ENCODE measurements at places on chromosomes 13 and 19.

DNA sequence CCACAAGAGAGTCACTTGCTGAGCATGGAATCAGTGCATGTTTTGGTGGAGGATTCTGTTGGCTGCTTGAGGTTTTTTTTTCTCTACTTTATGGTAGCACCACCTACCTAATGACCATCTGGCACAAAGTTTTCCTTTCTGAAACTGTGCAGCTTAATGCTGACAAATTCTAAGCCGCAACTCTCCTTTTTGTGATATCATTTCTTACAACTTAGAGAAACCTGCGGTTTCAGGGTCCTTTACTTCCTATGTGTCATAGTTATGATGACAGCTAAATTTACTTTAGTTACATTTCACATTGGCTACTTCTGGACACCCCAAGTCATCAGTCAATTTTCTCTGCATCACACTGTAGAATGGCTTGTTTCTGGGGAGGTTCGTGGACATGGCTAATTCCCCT is 115.4 kb upstream of the TMTC4 start:
- no peak for DNase-seq

DNA sequence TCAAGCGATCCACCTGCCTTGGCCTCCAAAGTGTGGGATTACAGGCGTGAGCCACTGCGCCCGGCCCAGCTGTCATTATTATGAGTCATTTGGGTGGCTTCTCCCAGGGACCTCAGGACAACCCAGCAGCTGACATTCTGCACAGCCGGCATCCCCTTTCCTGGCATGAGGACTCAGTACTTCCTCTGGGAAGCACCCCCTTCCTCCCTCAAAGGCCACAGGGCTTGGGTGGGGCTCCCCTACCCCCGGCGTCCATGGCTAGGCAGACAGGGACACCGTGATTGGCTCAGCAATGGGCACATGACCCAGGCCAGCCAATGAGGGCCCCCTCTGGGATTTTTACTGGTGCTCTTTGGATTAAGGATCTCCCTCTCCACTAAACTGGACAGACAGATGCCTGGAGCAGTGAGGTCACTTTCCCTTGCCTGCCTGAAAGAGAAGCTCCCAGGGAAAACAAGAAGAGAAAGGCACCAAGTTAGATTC is 6.0 kb downstream of the KANK2 start:
- peak; percentile 76 for DNase-seq

DNA sequence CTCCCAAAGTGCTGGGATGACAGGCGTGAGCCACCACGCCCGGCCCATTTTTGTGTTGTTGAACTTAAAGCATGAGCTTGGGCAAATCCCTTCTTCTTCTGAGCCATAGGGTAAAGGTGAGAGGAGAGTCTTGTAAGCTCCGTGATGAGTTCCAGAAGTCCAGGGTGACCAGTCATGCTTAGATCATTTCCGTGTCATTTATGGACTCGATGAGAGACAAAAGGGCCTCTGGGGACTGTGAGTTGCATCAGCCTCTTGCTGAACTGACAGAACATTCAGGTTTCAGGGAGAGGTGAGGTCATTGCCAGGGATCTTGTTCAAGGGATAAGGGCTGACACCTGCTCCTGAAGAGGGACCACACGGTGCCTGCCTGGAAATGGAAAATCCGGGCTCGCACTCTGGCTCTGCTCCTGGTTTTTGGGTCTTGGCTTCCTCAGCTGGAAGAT is 53.6 kb downstream of the GADD45B start:
- peak; percentile 92 for DNase-seq

GRCh38 chr13:41900918-41901317 is 60.0 kb downstream of the VWA8 start:
- DNase-seq = no peak

DNA sequence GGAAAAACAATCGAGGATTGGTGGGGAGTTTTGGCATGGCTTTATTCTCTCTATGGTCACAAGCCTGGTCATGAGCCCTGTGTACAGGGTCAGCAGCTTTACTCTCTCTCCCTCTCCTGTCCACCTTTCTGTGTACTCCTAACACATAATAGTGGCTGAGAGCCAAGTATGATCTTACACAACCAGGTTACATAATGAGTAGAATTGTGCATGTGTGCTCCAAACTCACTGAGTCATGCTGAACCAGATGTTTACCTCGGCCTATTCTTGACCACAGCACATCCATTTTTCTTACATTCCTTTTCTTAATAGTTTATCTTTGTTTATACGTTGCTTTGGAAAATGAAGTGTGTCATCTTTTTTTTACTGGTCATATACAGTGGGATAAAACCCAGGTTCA is 53.1 kb downstream of the ZNF254 start:
- peak; percentile 43 for DNase-seq

- DNase-seq = no peak
Observed at GRCh38 chr19:47615230-47615629, 6.3 kb downstream of the BICRA start.

DNA sequence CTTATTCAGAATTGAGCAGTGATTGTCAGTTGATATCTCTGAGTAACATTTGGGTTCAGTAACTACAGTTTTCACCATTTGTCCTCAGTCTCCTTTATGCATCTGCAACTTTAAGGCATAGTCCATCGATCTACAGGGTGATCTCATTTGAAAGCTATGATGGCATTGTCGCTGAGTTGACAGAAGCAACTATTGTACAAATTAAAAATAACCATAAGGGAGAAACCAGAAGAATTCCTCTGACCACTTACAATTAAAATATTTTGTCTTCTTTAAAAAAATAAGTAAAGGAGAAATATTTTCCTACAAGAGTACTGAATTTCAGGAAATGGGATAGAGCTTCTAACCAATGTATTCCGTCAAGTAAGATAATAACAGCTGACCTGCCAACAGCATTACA is 30.6 kb downstream of the RAP2A start:
- no peak for DNase-seq

DNA sequence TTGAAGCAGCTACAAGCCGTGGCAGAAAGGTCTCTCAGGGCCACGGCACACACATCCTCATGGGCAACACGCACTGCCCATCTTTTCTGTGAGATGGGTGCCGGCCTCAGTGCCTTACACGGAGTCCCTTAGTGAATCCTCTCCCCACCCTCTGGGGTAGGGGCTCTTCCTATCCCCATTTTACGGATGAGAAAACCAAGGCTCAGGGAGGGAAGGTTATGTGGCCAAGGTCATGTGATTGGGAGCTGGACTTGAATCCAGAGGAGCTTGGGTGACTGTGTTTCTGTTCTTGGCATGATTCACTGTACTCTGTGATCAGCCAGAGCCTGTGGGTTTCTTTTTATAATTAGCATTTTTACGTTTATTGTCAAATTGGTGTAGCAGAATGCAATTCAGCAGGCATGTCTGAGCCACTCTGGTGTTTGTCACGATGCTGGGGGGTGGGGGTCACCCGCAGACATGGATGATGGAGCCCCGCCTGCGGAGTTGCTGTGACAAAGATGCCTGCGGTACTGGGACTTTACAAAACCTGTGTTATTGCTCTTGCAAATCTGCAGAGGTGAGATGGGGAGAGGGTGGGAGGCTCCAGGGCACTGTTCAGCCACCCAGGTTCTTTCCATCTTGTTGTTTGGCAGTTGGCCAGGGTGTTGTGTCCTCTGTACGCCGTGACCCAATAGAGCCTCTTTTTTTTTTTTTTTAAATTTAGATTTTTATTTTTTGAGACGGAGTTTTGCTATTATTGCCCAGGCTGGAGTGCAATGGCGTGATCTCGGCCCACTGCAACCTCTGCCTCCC is 4.5 kb downstream of the SCN1B start:
- DNase-seq = no peak

DNA sequence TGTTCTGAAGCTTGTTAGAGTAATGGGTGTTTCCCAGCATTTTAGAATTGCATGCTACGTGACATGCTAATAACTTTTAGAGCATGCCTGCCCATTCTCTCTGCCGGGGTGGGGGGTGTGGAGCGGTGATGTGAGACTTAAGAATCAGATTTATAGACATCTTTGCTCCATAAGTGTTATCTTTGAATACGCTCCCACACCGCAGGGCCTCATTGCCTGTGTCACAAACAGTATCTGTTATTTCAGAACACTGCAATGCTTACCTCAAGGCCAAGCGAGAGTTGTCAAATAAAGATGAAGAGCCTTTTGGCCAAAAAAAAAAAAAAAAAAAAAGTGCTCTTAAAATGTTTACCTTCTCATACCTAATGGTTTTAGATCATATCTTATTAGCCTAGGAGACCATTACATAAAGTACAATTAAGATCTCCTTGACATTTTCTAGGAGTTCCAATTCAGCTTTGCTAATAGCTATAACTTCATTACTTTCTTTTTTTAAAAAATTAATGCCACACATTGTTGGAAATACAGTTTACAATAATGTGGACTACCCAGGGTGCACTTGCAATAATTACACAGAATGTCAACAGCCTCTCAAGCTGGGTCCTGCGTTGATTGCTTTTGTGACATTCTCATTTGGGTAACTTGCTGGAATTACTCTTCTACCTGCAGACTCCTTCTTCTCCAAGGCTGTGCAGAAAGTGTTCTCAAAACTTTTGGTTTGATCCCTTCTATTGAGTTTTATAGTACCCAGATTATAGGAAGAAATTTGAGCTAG is 525.3 kb downstream of the KLF12 start:
- no peak for DNase-seq

DNA sequence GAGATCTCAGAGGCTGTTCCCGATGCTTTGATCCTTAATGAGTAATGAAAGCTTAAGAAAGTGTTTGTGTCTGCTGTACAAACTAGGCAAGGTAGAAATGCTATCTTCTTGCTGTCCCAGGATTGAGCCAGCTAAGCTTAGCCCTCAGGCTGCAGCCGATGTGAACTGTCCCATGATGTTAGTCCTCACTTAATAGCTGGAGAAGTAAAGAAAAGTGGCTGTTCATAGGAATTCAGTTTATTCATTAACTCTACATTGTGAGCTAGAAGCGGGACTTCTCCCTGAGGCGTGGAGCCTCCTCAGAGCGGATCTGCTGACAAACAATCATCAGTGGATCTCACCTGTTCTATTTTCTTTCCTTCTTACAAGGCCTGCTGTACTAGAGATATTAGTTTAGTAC is 10.1 kb upstream of the GSX1 start:
- no peak for DNase-seq

- no peak for DNase-seq
Observed at GRCh38 chr19:4567584-4568071, 8.1 kb upstream of the SEMA6B start.

DNA sequence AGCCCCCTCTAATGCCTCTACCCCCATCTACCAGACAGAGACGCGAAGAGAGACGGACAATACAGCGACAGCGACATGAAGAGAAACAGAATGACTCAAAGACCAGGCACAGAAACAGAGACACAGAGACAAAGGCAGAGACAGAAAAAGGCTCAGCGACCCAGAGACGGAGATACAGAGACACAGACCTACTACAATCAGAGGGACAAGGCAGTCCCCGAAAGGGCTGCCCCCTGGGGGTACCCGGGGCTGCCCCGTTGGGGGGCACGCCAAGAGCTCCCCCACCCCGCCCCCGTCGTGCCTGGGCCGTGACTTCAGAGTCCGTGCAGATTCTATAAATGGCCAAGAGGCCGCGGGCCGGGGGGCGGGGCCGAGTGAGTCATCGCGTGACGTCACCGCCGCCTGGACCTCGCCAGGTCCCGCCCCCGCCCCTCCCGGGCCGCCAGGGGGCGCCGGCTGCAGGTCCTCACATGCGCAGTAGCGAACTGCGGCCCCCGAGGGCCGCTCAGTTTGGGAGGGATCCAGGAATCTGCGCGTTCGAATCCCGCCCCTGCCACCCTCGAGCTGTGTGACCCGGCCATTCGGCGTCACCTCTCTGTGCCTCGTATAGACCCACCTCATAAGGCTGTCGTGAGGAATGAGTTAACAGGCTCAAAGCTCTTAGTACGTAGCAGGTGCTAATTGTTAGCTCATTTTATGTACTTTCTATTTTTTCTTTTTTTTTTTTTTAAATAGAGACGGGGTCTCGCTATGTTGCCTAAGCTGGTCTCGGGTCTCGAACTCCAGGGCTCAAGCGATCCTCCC is 2.7 kb upstream of the CNN1 start:
- DNase-seq = peak; percentile 77

- no peak for DNase-seq
Observed at GRCh38 chr19:3363841-3364500, 2.4 kb upstream of the NFIC start.

DNA sequence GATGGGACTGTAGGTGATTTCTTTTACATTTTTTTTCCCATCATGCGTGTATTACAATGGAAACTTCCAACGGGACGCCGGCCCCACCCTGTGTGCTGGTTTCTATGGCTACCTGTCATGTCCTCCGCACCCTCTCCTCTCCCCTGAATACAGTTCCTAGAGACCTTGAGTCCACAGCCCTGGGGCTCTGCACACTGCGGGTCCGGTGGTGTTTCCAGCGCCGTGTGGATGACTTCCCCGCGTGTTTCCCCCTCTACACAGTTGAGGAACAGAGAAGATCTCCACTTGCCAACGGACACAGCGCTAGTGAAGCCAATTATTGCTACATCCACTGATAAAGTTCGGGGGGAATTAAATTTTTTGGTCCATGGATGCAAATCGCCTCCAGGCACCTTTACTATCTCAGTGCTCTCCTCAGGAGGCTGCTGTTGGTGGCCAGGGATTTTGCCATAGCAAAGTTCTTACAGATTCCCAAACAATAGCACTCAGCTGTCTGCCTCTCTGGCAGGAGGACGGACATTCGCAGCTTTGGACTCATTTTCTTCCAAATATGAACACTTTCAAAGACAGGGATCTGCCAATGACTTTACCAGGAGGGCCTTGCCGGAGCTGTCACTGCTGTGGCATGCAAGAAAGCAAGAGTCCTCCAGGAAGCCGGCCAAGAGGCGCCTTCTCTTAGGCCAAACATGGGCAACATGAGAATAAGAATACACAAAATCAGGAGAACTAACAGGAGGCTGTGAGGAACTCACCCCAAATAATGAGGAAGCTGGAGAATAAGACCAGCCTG is 39.3 kb upstream of the GAS6 start:
- DNase-seq = peak; percentile 81

DNA sequence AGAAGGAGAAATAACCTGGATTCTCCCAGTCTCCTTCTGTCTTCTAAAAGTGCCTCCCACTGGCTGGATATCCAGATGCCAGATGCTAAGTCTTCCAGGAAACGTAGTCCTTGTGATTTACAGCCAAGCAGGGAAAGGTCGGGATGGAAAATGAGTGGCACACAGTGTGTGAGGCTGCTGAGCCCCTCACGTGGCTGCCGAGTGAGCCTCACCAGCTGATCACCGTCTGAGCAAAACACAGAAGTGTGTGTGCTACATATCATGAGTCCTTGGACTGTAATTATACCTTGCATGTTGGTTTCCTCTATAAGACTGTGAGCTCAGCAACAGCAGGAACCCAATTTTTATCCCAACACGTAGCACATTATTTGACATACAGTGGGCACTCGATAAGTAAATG is 15.1 kb downstream of the LHFPL6 start:
- DNase-seq = no peak
